Retinal pigment epithelial cell (primary cell): ENCODE measurements at places on chromosomes 7 and 10.

GRCh38 chr10:120580918-120581895 lies 124.2 kb downstream of the PLPP4 start:
- DNase-seq: no peak

- no peak for DNase-seq
These were observed 258.1 kb downstream of the KLF6 start for GRCh38 chr10:3526727-3527501.

- no peak for DNase-seq
These were observed 9.0 kb downstream of the RPEL1 start for GRCh38 chr10:103254538-103255325.

- DNase-seq: no peak
These were observed 7.1 kb downstream of the PCGF5 start for GRCh38 chr10:91227576-91227975.

- no peak for DNase-seq
These were observed 66.2 kb upstream of the BTBD16 start for GRCh38 chr10:122204691-122205489.
